Suppressor macrophage treated with lipopolysaccharide for 4 hours (primary cell): ENCODE measurements at places on chromosomes 12 and 14.

DNA sequence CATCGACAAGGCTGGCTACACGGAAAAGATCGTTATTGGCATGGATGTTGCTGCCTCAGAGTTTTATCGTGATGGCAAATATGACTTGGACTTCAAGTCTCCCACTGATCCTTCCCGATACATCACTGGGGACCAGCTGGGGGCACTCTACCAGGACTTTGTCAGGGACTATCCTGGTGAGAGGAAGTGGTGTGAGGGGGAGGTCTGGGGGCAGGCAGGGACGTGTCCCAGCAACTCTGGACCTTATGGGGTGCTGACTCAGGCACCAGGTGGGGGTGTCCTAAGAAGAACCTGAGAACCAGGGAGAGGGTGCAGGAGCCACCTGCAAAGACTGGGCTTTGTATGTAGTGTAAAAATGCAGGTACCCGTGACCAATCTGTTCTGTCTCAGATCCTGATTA lies 5.2 kb downstream of the ENO2 start:
- no peak for DNase-seq

GRCh38 chr12:9701380-9702154 lies 31.3 kb downstream of the CLECL1 start:
- DNase-seq: no peak

DNA sequence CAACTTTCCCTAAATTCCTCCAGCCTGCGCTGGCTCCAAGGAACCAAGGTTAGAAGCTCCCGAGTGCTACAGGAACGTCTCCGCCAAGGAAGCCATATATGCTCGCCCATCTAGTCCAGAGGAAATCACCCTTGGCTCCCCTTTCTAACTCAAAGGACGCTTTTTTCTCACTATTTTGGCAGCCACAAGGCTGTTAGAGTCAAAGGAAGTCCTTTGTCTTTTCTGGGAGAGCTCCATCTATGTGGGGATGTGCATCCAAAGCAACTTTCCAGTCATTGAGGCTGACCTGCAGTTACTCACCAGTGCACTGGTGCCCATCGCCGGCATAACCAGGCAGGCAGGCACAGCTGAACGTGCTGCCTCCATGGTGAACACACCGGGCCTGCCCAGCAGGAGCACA lies 37.6 kb downstream of the RTRAF start:
- DNase-seq: no peak

DNA sequence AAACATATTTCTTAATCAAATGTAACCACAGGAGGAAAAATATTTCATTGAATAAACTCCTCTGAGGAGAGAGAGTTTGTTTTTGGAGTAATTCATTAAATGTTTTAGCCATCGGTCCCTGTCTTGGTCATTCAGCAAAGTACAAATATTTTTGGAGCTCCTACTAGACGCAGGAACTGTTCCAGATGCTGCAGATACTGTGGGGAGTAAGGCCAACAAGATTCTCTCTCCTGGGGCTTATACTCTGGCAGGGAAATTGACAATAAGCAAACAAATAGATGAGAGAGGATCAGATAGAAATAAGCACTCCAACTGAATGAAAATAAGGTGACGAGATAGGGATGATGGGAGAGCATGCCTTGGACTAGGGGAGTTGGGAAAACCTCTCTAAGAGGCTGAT lies 264.1 kb downstream of the TTC8 start:
- DNase-seq: no peak

DNA sequence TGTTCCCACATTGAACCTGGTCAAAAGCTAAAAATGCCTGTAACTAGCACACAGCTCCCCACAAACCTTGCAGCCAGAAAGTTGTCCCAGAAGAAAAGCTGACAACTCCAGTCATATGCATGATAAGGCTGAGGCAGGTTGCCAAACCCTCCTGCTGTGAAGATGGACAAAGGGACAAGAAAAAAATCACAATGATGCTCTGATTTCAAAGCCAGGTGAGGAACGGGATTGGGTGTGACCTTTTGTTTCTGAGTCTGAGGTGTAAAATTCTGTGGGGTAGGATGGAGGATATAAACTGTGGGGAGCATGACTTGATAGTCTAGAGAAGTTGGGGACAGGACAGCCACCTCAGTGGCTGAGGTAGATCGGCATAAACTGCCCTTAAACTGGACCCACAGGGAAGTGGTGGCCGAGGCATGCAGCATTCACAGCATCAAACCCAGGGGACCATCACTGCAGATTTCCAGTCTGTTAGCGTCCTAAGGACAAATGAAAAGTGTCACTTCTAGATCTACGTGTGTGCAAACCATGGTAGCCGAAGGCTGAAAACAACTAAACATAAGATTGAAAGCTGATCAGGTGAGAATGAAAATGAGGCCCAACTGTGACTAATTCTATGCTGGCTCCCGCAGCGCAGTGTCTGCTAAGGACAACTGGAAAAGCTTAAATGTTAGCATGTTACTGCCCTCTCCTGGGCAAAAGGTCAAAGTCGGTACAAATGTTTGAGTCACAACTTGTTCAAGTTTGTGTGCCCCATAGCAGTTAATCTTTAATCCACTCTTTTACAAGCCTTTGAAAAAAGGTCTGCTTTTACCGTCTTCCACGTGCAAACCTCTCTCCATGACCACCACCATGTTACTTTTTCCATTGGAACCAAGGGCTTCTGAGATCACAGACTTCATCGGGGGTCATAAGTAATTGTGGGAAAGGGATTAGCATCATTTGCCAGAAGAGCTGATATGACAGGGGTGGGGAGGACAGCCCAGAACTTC lies 39.8 kb downstream of the GRIN2B start:
- DNase-seq: peak; percentile 21
